Kidney (tissue), 22 donors: ENCODE measurements at places on chromosomes 5 and 9. TPM values are rescaled to one million over a fixed set of nuclear protein-coding genes. Genes with fewer than 3 reads are reported as not detected.

- DNase-seq = no peak
Observed at GRCh38 chr9:135817951-135818717, 89.2 kb downstream of the CAMSAP1 start.

- DNase-seq = no peak
Observed at GRCh38 chr5:34865091-34865490, 26.1 kb downstream of the TTC23L start.

DNA sequence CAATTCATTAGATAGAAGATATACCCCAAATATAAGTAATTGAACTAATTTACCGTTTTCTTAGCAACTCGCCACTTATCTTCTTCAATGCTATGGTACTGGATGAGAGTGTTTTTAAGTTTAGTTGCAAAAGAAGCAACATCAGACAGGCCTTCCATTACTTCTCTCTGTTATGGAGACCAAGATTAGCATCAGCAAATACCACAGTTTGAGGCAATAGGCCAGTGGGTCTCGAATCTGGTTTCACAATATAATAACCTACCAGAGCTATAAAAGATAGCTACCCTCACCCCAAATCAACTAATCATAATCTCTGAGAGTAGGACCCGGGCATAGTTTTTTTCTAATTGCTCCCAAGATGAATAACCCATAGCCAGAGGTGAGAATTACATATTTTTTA is 5.1 kb downstream of the STARD4 start:
- DNase-seq = no peak

DNA sequence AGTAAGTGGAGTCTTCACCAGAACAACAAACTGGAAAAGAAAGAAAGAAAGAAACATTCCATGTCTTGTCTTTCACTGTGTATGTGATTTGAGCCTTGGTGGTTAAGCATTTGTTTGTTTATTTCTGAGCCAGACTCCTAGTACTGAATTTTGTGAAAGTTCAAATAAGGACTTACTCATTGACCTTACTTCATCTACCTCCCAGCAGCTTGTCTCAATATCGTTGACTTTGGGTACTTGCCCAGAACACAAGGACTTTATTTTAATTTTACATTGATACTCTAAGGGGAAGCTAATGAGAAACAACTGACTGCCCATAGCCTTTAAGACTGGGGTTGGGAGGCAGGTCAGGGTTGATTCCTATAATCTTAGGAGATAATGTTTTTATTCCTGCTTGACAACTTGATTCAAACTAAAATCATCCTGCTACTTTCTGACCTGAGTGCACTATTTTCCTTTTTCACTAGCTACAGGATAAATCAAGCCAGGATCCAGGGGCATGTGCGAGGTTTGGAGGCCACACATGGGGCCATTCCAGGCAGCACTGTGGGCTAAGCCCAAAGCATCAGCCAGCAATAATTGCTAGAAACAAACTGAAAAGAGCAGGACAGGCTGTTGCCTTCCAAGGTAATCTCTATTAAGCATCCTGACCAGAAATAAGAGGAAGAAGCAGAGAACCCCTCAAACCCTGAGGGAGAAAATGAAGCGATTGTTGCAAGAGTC is 138.9 kb upstream of the RUSC2 start:
- peak; percentile 21 for DNase-seq

DNA sequence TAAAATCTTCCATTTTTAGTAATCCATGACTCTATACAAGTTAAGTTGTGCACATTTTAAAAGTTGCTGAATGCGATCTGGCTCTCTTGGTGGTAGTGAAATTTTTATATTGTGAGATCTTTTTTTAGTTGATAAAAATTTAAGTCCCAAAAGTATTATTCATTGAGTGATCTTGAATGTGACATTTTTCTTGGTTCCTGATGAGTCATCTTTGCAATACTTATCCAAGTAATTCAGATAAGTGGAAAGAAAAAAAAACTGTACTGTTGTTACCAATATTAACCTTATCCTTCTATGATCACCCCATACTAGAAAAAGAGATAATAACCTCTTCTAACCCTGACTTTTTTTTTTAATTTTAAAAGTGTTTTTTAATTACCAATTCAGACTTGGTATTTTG is 601.3 kb downstream of the PSAT1 start:
- DNase-seq = no peak

DNA sequence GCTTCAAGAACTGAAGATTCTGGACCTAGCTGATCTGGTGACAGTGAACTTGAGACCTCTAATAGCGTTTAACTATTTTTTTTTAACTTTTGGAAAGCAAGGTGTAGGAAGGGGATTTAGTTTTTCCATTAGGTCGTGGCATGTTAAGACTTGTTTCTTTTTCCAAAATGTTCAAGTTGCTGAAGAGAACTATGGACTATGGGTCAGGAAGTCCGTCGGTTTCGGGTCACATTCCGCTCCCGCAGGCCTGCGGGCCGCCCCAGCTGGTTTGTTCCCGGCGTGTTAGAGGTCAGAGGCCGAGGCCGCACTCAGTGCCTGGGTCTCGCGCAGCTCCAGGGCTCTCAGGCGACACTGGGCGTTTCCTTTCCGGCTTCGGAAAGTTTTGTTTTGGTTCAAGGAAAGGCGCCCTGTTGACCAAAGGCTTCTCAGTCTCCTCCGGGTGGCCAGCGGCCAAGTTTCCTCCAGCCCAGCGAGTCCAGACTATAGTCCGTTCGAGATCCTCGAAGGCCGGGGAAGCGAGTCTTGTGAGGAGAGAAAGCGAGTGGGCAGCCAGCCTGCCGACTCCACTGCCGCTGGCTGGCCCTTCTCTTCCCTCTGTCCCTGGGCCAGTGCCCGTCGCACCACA is 586 bp upstream of the FCHO2 start:
- no peak for DNase-seq

GRCh38 chr5:16480821-16481538 is 15.4 kb upstream of the ZNF622 start:
- DNase-seq = no peak

GRCh38 chr5:33841891-33842290 is 49.9 kb downstream of the ADAMTS12 start:
- no peak for DNase-seq

DNA sequence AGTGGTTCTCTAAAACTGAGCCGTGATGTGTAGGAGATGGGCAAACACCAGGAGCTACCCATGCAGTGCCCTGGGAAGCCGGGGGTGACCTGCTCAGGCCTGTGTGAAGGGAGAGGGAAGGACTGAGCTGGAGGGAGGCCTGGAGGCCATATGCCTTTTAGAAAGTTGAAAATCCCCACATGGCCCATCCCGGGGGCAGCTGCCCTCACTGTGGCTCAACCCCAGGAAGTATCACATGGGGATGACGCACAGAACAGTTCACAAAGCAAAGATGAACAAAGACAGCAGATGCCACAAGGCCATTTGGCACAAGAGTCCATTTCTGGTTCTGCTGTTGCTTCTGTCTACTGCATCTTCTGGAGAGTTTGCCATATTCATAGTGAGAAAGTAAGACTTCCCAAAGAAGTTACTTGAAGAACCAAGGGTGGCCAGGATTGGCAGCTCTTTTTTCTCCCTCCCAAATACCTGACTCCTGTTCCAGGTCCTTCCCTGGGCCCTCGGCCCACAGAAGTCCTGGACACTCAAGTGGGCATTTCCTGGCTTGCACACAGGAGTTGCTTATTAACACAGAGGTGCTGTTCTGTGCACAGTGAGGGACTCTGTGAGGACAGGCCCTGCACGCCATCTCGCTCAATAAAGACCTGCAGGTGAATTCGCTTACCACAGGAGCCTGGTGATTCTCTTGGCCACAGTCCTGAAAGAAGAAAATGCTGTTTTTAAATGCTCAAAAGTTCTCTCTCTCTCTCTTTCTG is 25.1 kb downstream of the ACSL6 start:
- DNase-seq = no peak

GRCh38 chr5:176793343-176793699 is 17.0 kb upstream of the UNC5A start:
- no peak for DNase-seq

- no peak for DNase-seq
Observed at GRCh38 chr5:73327908-73328455, 120.6 kb downstream of the FOXD1 start.

GRCh38 chr9:21679432-21679831 is 123.0 kb upstream of the MTAP start:
- DNase-seq = no peak

- no peak for DNase-seq
Observed at GRCh38 chr9:20563917-20564316, 58.4 kb downstream of the MLLT3 start.

DNA sequence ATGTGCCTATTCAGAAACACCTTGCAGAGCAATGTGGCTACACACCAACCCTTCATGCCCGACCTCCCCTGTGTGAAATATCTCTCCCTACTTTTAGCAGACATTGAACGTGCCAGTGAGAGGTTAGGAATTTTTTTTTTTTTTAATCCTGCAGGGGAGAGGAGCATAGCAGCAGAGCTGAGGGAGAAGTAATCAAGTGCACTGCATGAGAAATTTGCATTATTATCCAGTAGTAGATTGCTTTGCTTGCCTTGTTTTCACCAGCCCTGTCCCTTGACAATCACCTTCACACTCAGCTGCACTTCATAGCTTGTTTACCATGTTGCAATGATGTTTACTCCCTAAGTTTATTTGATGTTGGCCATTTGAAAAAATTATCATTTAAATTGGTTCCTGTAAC is 489.6 kb upstream of the ZNF608 start:
- DNase-seq = no peak

DNA sequence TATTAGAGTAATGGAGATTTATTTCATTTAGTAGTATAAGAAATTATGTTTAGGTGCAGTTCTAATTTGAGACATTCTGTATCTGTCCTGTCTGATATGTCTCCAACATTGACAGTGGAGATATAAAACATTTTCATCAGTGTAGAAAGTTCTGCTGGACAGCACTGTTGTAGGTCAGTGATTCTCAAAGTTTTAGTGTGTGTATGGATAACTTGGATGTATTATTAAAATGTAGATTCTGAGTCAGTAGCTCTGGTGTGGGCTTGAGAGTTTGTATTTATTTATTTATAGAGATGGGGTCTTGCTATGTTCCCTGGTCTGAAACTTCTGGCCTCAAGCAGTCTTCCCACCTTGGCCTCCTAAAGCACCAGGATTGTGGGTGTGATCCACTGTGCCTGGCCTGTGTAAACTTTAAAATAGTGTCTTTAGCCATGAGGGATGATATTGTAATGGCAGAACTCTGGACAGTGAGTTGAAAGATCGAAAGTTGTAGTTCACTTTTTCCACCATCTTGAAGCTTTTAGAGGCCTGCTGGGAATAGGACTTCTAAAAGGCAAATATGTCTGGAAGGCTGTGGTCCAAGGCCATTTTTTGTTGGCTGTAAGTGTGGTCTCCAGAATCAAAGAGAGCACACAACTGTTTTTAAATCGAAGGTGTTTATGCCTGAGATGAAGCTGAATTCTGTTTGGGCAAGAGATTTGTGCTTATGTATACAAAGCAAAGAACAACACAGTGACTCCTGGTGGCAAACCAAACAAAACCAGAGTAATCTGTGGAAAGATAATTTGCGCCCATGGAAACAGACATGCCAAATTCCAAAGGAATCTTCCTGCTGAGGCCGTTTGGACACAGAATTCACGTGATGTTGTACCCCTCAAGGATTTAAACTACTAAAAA is 12.4 kb downstream of the UBAP1 start:
- no peak for DNase-seq

DNA sequence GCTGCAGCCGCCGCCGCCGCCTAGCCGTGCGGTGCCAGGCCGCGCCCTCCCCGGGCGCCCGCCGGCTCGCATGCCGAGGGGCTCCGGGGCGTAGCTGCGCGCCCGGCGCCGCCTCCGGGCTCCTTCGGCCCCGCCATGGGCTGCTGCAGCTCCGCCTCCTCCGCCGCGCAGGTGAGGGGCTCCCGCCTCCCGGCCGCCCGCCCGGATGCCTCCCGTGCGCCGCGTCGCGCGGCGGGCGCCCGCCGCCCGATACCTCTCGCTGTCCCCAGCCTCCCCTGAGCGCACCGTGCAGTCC is 230 bp downstream of the SLC44A1 start:
- DNase-seq = no peak

DNA sequence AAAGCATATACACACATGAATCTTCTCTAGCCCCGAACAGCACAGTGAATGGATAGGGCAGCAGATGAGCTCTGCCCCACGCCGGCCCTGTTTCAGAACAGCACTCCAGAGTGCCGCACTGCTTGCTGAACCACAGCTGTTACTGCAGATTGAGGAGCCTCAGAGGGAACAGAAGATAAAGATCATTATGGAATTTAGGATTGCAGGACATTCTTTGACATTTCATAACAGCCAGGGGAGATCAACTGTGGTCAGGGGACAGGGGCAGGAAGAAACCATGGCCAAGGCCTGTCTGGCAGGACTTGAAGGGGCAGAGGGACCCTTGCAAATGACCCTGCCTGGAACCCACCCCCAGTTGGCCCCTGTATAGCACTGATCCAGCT is 20.6 kb downstream of the IRF1 start:
- no peak for DNase-seq

DNA sequence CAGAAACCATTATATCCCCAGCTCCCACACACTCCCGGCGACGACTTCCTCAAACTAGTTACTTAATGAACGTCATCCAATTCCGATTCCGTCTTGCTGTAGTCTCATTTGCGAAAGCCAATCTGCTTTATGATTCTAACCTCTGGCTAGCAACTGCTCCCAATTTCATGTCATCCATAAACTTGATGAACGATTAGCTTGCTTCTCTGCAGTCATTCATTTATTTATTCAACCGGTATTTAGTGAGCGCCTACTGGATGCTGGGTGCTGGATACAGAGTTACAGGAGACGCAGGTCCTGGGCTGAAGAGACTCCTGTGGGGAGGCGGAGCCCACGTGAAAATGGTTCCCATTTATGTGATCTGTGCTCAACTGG is 46.2 kb downstream of the TSPAN17 start:
- peak; percentile 75 for DNase-seq

GRCh38 chr5:152488869-152489268 is 83.8 kb upstream of the NMUR2 start:
- DNase-seq = no peak

DNA sequence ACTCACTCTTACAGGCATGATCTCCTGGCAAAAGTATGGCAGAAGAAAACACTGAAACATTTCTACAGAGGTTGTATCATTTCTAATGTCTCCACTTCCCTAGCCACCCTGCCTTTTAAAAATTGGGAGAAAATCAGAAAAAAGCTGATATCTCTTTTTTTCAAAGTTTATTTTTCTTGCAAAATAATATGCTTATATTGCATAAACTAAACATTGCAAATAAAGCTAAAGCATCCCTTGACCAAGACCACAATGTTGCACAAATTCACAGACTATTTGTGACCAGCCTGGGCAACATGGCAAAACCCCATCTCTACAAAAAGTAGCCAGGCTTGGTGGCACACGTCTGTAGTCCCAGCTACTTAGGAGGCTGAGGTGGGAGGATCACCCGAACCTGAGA is 183.3 kb upstream of the ELAVL2 start:
- no peak for DNase-seq

- DNase-seq = no peak
Observed at GRCh38 chr5:64947031-64947430, 178.3 kb downstream of the CWC27 start.

Gene FOXD4L3
- not detected for polyA plus RNA-seq

Gene STING1
- 29.8 TPM for polyA plus RNA-seq

Gene TMEM171
- polyA plus RNA-seq = 17.7 TPM

Gene BTNL8
- polyA plus RNA-seq = 1.2 TPM

Gene CDO1
- 1.7 TPM for polyA plus RNA-seq

Gene HCN1
- polyA plus RNA-seq = not detected

Gene NEUROG1
- not detected for polyA plus RNA-seq

Gene ADGRD2
- polyA plus RNA-seq = not detected

Gene INSL6
- not detected for polyA plus RNA-seq

Gene MSMP
- not detected for polyA plus RNA-seq

Gene ACSL6
- polyA plus RNA-seq = 2.1 TPM

Gene MRPL50
- 17.5 TPM for polyA plus RNA-seq
